ENCODE measurements at places on chromosomes 4 and X. TPM values are rescaled to one million over a fixed set of nuclear protein-coding genes. Genes with fewer than 3 reads are reported as not detected.

ATP2B3 gene
- total RNA-seq: 7.2 TPM

CYBB gene
- total RNA-seq: 16.4 TPM

ARHGAP4 gene
- total RNA-seq: 6.6 TPM

USP26 gene
- total RNA-seq: not detected

MAGEA2 gene
- total RNA-seq: not detected

DGAT2L6 gene
- not detected for total RNA-seq

IL3RA gene
- 0.94 TPM for total RNA-seq

MSX1 gene
- total RNA-seq: 3.0 TPM

RAI2 gene
- total RNA-seq: 3.1 TPM

NHS gene
- 3.3 TPM for total RNA-seq

FAM47A gene
- not detected for total RNA-seq

ZMAT1 gene
- total RNA-seq: 7.5 TPM

PARM1 gene
- total RNA-seq: 8.6 TPM

CITED1 gene
- 3.0 TPM for total RNA-seq

MAP3K15 gene
- 1.4 TPM for total RNA-seq

TMEM31 gene
- total RNA-seq: not detected

SRPK3 gene
- 0.16 TPM for total RNA-seq

TIMP1 gene
- 3.9 TPM for total RNA-seq
